Activated naive CD8-positive, alpha-beta T cell treated with anti-CD3 and anti-CD28 coated beads, Interleukin-2, amount 10 ng/mL, durations not matched to agents 7 days and 5 days (primary cell): ENCODE measurements at places on chromosomes 2 and 18.

DNA sequence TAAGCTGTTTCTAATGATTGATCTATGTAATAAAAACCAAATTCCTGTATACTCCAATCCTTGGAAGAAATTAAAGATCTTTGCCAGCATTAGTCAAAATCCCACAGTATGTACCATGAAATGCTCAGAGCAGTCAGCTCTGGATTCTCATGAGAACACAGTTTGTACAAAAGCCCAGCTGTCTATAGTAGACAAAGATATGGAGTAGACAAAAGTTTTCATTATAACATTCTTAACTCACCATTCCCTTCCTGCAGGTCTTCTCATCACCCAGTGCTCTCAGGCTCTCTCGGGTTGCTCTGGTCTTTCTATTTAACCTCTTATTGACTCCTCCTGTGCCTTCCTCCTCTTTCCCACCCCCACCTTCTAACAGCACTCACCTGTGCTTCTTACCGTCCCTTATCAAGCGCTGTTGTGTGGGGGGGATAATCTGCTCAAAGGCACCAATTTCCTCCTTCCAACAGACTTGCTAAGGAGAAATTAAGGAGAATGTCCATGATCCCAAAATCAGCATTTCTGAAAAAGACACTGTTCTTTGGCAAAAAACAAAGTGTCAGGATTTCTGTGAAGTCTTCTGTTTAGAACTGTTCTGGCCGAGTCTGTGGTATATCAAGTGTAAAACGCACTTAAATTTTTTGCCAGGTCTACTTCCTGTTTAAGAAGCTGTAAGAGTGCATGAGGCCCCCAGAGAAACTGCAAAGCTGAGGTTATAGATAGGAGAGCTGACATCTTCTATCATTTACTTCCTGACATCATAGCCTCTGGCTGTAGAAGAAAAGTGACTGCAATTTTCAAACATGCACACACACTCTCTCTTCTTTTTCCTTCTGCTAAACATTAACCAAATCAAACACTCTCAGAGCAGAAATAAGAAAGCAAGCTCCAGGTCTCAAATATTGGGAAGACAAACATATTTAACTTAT is 144.1 kb downstream of the EVA1A start:
- peaks cover 4% of the 10 kb centered on the region for H3K36me3 ChIP-seq
- DNase-seq: no peak
- peaks cover 5% of the 10 kb centered on the region for H3K27me3 ChIP-seq
- peak overlapping the region; percentile 83 for H3K27ac ChIP-seq

DNA sequence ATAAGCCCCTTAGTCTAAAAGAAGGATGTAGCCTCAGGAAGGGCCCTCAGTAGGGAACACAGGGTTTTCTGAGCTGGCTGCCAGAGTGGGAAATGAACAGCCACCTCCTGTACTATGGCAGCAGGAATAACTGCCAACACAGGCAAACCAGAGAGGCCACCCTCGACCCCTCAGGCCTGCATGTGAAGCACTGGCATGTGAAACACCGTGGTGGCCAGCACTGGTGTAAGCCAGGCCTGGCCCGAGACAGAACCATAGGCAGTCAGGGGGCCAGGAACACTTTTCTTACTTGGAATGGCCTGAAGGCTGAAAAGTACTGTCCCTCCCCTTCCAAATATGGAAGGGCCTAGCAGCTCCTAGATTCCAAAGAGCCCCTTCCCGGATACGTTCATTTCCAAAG is 28.2 kb downstream of the SFXN5 start:
- no peaks in the 10 kb centered on the region for H3K27me3 ChIP-seq
- DNase-seq: no peak

DNA sequence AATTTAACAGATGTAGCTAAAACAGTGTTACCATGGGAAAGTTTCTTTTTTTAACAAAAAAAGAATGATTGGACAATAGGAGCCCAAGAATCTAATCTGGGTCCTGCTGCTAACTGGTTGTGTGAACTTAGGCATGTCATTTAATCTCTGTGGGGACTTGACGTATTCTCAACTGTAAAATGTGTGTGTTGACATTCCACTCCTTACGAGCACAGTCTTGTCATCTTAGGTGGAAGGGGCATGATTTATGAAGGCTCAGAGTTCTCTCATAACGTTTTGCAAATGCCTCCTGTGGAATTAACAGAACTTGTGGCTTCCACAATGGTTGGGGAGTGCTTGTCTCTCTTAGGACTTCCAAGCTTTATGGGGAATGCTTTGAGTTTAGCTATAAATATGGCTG is 125.9 kb upstream of the SATB2 start:
- no peak for DNase-seq
- no peak overlapping the region for H3K4me3 ChIP-seq
- no peaks in the 10 kb centered on the region for H3K36me3 ChIP-seq
- H3K27me3 ChIP-seq: peaks cover 18% of the 10 kb centered on the region
- no peak overlapping the region for H3K27ac ChIP-seq
- peaks cover 5% of the 10 kb centered on the region for H3K4me1 ChIP-seq

GRCh38 chr2:219570194-219570923 is 980 bp downstream of the OBSL1 start:
- DNase-seq: no peak
- H3K4me1 ChIP-seq: no peaks in the 10 kb centered on the region
- H3K36me3 ChIP-seq: no peaks in the 10 kb centered on the region
- no peak overlapping the region for H3K27ac ChIP-seq
- no peak overlapping the region for H3K4me3 ChIP-seq

DNA sequence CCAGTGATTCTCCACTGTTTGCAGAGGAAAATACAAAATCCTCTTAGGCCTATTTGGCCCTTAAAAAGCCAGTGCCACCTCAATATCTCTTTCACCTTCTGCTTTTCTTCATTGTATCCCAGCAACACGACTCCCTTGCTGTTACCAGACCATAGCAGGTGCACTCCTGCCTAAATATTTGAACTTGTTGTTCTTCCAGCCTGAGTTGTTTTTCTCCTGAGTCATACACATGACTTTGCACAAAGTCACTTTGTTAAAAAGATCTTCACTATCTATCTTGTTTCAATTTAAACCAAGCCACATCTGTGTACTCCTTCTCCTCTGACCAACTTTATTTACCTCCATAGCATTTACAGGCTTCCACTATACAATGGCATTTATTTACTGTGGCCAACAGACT is 103.6 kb downstream of the LRRTM4 start:
- no peak for DNase-seq
- H3K4me1 ChIP-seq: no peaks in the 10 kb centered on the region
- H3K36me3 ChIP-seq: no peaks in the 10 kb centered on the region
- no peak overlapping the region for H3K4me3 ChIP-seq
- no peaks in the 10 kb centered on the region for H3K27me3 ChIP-seq

GRCh38 chr2:145043399-145043834 is 523.5 kb upstream of the ZEB2 start:
- no peaks in the 10 kb centered on the region for H3K36me3 ChIP-seq
- H3K4me3 ChIP-seq: no peak overlapping the region
- no peaks in the 10 kb centered on the region for H3K4me1 ChIP-seq
- H3K27me3 ChIP-seq: no peaks in the 10 kb centered on the region
- no peak for DNase-seq

DNA sequence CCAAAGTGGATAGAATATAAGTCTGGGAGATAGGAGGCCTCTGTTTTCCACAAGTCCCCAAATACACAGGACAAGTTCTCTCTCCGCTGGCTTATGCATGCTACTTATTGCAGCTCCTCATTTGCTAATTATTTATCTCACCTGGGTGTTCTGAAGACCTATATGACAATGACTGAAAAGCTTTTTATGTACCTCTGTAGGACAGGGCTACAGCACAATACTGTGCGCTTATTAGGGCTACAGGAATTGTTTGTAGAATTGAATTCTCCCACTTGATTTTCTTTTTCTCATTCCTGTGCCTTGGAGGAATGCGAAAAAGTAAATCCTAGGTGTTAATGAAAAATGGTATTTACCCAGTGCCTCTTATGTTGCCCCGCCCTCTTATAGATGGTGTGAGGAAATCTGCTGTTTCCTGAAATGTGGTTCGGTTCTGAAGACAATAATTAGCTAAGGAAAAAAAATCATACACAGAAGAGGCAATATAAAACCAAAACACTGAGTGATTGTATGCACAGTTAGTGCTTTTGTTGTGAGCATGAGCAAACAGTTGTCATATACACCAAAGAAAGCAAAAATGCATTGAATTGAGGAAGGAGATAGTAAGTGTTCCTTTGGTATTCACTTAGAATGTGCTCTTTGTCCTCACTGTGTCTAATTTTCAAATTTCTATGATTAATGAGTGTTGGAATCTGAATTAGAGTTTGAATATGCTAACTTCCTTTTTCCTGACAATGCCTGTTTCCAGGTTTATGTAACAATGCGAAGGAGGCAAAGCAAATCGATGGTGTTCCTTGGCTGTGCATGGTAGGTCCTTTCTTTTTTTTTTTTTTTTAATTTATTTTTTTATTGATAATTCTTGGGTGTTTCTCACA is 78.7 kb upstream of the PNPT1 start:
- peaks cover 5% of the 10 kb centered on the region for H3K27me3 ChIP-seq
- no peaks in the 10 kb centered on the region for H3K36me3 ChIP-seq
- no peak overlapping the region for H3K27ac ChIP-seq
- no peak for DNase-seq

DNA sequence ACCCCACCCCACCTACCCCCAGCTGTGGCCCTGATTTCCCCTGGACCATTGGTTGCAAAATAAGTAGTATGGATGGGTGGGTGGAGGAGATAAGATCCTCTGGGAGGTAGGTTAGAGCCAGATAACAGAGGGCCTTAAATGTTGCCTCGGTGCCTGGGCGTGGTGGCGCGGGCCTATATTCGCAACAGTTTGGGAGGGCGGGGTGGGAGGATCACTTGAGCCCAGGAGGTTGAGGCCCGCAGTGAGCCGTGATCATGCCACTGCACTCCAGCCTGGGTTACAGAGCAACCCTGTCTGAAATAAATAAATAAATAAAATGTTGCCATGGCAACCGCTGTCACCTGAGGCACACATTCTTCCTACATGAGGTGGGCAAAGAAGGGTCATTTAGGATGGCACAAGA is 103.3 kb upstream of the GATA6 start:
- H3K27ac ChIP-seq: no peak overlapping the region
- H3K27me3 ChIP-seq: no peaks in the 10 kb centered on the region
- no peaks in the 10 kb centered on the region for H3K4me1 ChIP-seq

GRCh38 chr2:46796031-46796430 is 119.6 kb downstream of the MCFD2 start:
- no peaks in the 10 kb centered on the region for H3K36me3 ChIP-seq
- DNase-seq: no peak
- H3K27me3 ChIP-seq: peaks cover 20% of the 10 kb centered on the region
- no peak overlapping the region for H3K27ac ChIP-seq
- no peak overlapping the region for H3K4me3 ChIP-seq
- no peaks in the 10 kb centered on the region for H3K4me1 ChIP-seq

- H3K27ac ChIP-seq: no peak overlapping the region
- no peak for DNase-seq
- no peaks in the 10 kb centered on the region for H3K4me1 ChIP-seq
- no peak overlapping the region for H3K4me3 ChIP-seq
These were observed 265.8 kb downstream of the TTC32 start for GRCh38 chr2:19635951-19636510.

GRCh38 chr18:44682201-44682870 is 1.6 kb downstream of the SETBP1 start:
- H3K4me1 ChIP-seq: peaks cover 3% of the 10 kb centered on the region
- no peaks in the 10 kb centered on the region for H3K36me3 ChIP-seq
- no peak for DNase-seq

- H3K4me1 ChIP-seq: peaks cover 4% of the 10 kb centered on the region
- DNase-seq: no peak
- no peak overlapping the region for H3K27ac ChIP-seq
- H3K36me3 ChIP-seq: peaks cover 30% of the 10 kb centered on the region
These were observed 53.9 kb downstream of the KCTD18 start for GRCh38 chr2:200455958-200456421.

DNA sequence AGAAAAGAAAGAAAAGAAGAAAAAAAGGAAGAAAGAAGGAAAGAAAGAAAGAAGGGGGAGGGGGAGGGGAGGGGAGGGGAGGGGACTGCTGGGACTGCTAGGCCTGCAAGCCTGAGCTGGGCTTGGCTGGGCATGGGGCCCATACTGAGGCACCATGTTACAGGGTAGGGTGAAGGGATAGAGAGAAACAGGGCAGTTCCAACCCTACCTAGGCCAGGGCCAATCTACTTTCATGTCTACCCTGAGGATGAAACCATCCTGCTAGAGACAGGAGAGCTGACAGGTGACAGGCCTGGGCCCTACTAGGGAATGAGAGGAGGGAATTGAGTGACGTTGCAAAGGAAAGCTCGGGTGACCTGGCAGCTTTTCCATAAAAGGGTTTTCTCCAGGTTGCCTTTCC is 41.7 kb downstream of the TEX44 start:
- no peak overlapping the region for H3K27ac ChIP-seq
- H3K27me3 ChIP-seq: no peaks in the 10 kb centered on the region
- no peak overlapping the region for H3K4me3 ChIP-seq
- H3K36me3 ChIP-seq: no peaks in the 10 kb centered on the region
- DNase-seq: no peak

DNA sequence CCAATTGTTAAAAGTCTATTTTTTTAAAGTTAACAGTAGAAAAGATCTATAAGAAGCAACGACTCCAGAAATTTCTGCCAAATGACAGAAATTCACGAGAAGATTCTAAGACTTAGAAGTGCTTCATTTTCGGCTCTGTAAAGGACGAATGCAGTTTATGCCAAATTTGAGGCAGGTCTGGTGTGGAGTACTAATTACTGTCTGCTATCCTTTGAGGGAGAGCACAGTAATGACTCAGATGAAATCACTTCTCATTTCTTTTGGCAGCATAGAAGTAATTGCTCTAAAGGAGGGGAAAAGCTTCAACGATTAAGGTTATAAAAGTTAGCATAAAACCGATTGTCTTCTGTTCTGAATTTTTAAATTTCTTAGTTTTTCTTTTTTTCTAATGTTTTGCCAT is 11.4 kb downstream of the G6PC2 start:
- peaks cover 4% of the 10 kb centered on the region for H3K36me3 ChIP-seq
- no peak overlapping the region for H3K27ac ChIP-seq
- DNase-seq: no peak
- H3K27me3 ChIP-seq: peaks cover 42% of the 10 kb centered on the region
- peaks cover 11% of the 10 kb centered on the region for H3K4me1 ChIP-seq

GRCh38 chr18:1253827-1254226 is 349.2 kb downstream of the ADCYAP1 start:
- no peak overlapping the region for H3K4me3 ChIP-seq
- H3K36me3 ChIP-seq: no peaks in the 10 kb centered on the region
- no peak for DNase-seq
- H3K27me3 ChIP-seq: no peaks in the 10 kb centered on the region

GRCh38 chr2:203775684-203776083 is 69.2 kb downstream of the CD28 start:
- H3K27me3 ChIP-seq: no peaks in the 10 kb centered on the region
- H3K27ac ChIP-seq: no peak overlapping the region
- no peak overlapping the region for H3K4me3 ChIP-seq

DNA sequence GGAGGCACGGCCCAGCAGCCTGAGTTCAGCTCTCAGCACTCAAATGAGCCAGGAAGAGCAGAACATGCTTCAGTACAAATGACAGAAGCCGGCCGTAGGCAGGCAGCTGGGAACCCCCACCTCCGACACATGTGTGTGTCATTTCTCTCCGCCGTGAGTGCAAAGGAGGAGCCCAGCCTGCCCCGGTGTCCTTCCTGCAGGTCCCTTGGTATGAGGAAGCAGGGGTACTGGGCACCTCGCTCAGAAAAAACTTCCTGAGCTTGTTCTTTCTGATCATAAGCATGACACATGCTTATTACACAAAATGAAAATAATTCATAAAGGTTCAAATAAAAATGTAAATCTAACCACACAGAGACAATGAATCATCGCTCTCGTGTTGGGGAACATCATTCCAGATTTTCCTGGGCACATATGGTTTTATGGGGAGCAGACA is 35.3 kb downstream of the KCNF1 start:
- no peak overlapping the region for H3K4me3 ChIP-seq
- peaks cover 21% of the 10 kb centered on the region for H3K27me3 ChIP-seq
- no peak for DNase-seq
- no peaks in the 10 kb centered on the region for H3K4me1 ChIP-seq
- no peaks in the 10 kb centered on the region for H3K36me3 ChIP-seq
